ENCODE measurements at places on chromosomes 2 and 18.
A peak's percentile ranks its signal among the peaks of the same experiment; 100 is the strongest.

DNA sequence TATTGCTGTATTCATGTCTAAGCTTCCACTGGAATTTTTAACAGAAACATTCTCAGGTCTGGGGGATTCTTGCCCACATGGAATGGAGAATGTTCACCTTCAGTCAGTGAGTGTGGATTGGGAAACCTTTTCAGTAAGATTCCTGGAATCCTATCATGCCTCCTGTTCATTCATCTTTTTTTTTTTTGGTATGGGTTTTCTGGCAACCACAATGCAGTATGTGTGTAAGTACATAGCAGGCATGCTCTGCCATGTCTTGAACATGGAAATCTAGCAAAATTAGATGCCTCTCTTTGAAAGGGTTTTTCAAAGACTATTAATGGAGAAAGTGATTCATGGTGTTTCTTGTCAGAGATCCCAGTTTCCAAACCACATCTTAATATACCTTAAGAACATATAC lies 176.5 kb downstream of the LTBP1 start:
- peak; percentile 46 for DNase-seq

GRCh38 chr2:23475473-23475872 lies 90.5 kb downstream of the KLHL29 start:
- DNase-seq: no peak

- DNase-seq: no peak
Measured at GRCh38 chr2:190589008-190589407, 54.5 kb upstream of the NEMP2 start.

DNA sequence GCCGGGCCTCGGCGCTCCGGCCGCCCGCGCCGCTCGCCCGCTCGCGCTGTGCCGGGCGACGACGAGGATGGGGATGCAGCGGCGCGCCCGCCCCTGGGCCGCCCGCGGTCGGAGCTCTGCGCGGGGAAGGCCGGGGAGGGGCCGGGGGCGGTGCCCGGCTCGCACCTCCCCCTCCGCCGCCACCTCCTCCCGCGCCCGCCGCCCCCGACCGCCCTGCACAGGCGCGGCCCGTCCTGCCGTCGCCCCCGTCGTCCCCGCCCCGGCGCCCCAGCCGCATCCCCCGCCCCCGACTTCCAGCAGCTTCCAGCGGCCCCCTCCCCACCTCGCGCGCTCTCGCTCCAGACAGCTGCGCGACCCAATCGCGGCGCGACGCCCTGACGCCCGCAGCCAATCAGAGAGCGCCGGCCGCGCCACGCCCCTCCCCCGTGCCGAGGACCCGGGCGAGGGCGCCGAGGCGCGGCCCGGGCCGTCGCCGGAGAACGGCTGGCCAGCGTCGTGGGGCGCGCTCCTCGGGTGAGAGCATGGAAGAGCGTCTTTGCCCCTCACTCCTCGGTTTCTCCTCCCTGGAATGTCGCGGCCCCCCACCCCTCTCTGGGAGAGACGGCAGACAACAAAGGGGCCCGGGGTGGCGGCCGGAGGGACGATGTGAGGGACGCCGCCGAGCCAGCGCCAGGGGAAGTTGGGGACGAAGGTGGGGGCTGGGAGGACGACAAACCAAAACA lies at the start of gene MBOAT2:
MBOAT2 (minus strand) TSS at position 69 of the 722 bp plus-strand sequence. CDS start 70 bp downstream, outside the sequence.
- DNase-seq: peak; percentile 93

DNA sequence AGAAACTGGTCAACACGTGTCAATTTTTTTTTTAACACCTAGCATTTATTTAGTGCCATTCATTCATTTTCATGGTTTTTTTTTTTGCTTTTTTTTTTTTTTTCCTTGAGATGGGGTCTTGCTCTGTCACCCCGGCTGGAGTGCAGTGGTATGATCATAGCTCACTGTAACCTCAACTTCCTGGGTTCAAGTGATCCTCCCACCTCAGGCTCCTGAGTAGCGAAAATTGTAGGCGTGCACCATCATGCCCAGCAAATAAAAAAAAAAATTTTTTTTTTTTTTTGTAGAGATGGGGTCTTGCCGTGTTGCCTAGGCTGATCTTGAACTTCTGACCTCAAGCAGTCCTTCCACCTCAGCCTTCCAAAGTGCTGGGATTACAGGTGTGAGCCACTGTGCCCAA lies 21.1 kb downstream of the USP14 start:
- DNase-seq: no peak

- no peak for DNase-seq
Measured at GRCh38 chr2:196356332-196356731, 185.0 kb upstream of the STK17B start.

- no peak for DNase-seq
Measured at GRCh38 chr18:7290077-7290476, 59.2 kb downstream of the LRRC30 start.

DNA sequence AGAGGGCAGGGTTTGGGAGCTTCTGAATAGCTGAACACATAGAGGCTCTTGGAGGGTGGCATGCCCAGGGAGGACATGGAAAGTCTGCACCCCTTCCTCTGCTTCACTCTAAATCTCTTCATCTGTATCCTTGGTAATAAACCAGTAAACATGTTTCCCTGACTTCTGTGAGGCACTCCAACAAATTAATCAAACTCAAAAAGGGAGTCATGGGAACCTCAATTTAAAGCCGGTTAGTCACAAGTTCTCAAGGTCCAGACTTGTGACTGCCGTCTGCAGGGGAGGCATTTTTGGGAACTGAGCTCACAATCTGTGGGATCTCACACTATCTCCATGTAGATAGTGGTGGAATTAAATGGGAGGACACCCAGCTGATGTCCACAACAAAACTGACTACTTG lies 33.1 kb upstream of the STON1 start:
- DNase-seq: peak; percentile 89

DNA sequence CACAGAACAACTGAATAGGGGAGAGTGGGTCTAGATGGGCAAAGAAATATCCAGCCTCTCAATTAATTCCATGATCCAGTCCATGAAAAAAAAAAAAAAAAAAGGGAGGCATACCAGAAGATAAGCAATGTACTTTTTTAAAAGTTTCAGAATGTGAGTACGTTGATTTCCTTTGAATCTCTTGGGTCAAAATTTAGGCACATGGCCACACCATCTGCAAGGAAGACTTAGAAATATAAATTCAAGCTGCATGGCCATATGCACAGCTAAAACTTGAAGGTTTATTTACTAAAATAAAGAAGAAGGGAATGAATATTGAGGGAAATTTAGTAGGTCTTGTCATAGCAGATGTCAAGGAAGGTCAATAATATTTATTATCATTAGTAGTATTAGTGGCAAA lies 286.5 kb upstream of the CDH7 start:
- DNase-seq: no peak

DNA sequence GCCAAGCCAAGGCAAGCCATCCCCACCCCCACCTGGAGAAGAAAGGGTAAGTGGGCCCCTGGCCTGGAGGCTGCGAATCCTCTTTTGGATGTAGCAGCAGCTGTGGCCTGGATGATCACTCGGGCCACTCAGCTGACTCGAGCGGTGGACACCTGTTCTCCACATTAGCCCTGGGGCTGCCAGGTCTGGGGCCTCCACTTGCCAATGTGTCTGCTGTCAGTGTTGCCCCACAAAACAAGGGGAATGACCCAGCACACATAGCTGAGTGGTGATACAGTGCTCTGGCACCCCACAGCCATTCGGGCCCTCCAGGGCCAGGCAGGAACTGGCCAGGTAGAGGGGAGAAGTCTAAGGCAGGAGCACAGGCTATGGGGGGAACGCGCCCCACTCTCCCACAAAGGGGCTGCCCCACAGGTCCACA lies 2.6 kb downstream of the STK25 start:
- peak; percentile 32 for DNase-seq

GRCh38 chr18:8797206-8797605 lies 91.8 kb downstream of the MTCL1 start:
- DNase-seq: peak; percentile 63

- DNase-seq: peak; percentile 23
Measured at GRCh38 chr2:3633089-3633981, 24.7 kb upstream of the ALLC start.

GRCh38 chr2:24429197-24430074 lies 61.6 kb upstream of the NCOA1 start:
- DNase-seq: peak; percentile 26

DNA sequence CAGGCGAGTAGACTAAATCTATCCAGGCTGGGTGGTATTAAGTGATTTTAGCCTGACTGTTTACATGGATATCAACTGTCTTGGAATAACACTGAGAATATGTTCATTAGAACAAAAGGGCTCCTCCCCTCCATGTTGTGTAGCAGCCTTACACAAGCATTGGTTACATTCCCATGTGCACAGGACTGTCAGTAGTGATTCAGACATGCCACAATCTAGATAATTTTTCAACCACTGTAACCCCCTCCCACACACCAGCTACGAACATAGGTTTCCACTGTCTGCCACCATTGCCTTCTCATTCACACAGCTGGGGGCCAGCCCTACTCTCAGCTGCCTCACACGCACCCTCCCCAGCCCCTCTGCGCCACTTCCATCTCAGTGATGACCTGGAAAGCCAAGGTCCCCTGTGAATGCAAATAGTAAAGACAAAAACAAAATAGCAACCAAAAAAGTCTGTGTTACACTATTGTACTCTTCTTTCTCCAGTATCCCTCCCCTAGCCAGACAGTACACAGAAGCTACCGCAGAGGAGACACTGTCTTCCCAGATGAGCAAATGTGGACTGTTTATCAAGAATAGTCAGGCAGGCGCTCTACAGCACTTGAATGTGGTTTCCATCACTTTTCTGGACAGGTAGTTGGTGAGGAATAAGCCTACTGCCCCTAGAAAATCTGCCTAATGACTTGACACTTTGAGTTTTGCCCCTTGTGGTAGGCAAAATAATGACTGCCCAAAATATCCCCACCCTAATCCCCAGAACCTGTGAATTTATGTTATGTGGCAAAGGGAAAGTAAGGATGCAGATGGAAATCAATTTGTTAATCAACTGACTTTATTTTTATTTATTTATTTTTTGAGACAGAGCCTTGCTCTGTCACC lies 27.9 kb upstream of the TYMS start:
- no peak for DNase-seq

DNA sequence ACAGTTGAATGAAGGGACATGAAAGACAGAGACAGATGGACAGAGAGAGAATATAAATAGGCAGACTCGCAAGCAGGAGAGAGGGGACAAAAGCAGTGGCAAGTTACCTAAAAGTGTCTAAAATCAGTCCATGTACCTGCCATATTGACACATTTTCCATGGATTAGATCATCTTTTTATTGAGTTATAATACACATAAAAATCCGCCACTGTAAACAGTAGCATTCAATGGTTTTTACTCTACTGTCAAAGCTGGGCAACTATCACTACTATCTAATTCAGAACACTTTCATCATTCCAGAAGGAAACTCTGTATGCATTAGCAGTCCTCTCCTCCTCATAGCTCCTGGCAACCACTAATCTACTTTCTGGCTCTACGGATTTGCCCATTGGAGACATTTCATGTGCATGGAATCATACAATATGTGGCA lies 10.1 kb downstream of the CFAP210 start:
- no peak for DNase-seq

DNA sequence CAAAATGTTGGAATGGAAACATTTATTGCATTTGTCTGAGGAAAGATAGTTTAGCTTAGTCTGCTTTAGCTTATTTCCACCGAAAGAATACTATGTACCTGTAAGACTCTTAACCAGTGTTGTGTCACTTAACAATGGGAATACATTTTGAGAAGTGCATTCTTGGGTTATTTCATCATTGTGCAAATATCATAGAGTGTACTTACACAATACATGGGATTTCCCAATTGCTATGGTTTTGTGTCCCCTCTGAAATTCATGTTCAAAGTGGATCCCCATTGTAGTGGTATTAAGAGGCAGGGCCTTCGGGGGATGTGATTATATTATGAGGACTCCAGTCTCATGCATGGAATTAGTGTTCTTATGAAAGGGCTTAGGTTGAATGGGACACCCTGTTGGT lies 249.4 kb upstream of the UBE2E3 start:
- peak; percentile 42 for DNase-seq

DNA sequence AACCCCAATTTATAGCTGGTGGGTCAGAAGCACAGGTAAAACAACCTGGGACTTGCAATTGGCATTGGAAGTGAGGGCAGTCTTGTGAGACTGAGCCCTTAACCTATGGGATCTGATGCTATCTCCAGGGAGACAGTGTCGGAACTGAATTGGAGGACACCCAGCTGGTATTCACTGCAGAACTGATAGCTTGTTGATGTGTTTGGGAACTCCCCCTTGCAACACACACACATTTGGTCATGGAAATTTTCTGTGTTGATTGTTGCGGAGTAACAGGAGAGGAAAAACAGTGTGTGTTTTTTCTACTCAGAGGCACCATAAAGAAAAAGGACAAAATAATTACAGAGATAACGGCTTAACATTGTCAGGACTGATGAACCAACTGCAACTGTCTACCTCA lies 16.1 kb downstream of the TPGS2 start:
- DNase-seq: no peak

DNA sequence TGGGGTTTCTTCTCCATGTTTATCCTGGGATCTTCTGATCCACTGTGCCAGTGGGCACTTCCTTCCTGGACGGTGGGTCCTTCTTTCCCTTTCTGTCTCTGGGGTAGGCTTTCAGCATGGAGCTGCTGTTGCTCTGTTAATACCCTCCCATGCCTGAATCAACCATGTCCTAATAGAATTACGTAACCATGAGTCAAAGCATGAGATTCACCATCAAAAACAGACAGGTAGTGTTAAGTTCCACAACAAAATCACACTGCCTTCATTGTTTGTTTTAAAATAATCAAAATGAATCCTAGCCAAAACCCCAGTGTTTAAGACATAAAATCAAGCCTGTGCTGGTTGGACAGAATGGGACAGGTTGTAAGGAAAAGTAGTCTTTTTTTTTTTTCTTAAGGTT lies 37.5 kb downstream of the GNAL start:
- no peak for DNase-seq

DNA sequence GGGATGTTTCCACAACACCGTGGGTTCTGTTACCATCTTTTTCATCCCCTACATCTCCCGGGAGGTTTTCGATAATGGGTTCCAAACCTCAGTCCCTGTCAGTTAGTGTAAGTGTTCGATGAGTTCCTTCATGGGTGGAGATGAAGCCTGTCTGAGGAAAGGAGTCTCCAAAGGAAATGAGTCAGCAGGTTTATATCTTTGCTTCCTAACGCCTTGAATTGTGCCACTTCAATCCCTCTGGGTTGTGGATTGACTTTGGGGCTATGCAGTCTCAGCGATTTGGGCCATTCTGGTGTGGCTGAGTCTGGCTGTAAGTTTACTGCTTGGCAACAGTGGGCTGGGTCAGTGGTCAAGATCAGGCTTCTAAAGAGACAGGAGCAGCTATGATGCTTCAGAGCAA lies 1.2 kb downstream of the SERPINB5 start:
- DNase-seq: peak; percentile 24

GRCh38 chr2:195559431-195559914 lies 97.6 kb upstream of the SLC39A10 start:
- peak; percentile 78 for DNase-seq

GRCh38 chr2:162308747-162309503 lies 9.6 kb downstream of the IFIH1 start:
- DNase-seq: no peak

DNA sequence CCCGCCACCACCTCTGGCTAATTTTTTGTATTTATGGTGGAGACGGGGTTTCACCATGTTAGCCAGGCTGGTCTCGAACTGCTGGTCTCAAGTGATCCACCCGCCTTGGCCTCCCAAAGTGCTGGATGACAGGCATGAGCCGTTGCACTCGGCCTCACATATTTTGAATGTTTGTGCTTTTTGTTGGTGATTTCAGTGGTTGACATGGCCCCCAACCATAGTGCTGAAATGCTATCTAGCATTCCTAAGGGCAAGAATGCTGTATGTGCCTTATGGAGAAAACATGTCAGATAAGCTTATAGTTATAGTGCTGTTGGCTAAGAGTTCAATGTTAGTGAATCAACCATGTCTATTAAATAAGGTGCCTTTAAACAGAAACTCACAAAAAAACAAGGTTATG lies 8.9 kb downstream of the ZAP70 start:
- no peak for DNase-seq

GRCh38 chr2:164875334-164876205 lies 33.9 kb upstream of the COBLL1 start:
- DNase-seq: no peak

Data from GM23248 (cell line).